Activated T-helper 1 cell treated with anti-CD3 and anti-CD28 coated beads, Interleukin-12 subunit alpha, Interleukin-12 subunit beta, Interleukin-2, Interleukin-4 antibody, amounts not matched to agents 30 ng/mL and 10 ng/mL and 1 ng/mL, durations not matched to agents 14 hours and 24 hours and 36 hours (primary cell): ENCODE measurements at places on chromosomes 1 and 21. TPM values are rescaled to one million over a fixed set of nuclear protein-coding genes. Genes with fewer than 3 reads are reported as not detected.
A peak's percentile ranks its signal among the peaks of the same experiment; 100 is the strongest.

FMN2 gene
- total RNA-seq = not detected in 2 replicates

- DNase-seq = peak; percentile 25
- H3K4me1 ChIP-seq = peaks cover 8% of the 10 kb centered on the region
- H3K4me3 ChIP-seq = peak overlapping the region; percentile 82
- H3K27ac ChIP-seq = no peak overlapping the region
- H3K36me3 ChIP-seq = no peaks in the 10 kb centered on the region
Measured at GRCh38 chr1:204377800-204378668, 18.3 kb upstream of the PLEKHA6 start.

GRCh38 chr1:167551362-167551761 lies 2.2 kb downstream of the CREG1 start:
- peaks cover 1% of the 10 kb centered on the region for H3K27me3 ChIP-seq
- H3K27ac ChIP-seq = no peak overlapping the region
- H3K4me3 ChIP-seq = no peak overlapping the region
- DNase-seq = no peak
- H3K36me3 ChIP-seq = peaks cover 11% of the 10 kb centered on the region

FAM78B gene
- 1.0 TPM in 2 replicates for total RNA-seq

GRCh38 chr1:171476829-171477228 lies 8.5 kb upstream of the PRRC2C start:
- no peaks in the 10 kb centered on the region for H3K4me1 ChIP-seq
- no peak overlapping the region for H3K27ac ChIP-seq
- H3K27me3 ChIP-seq = peaks cover 7% of the 10 kb centered on the region
- no peaks in the 10 kb centered on the region for H3K36me3 ChIP-seq
- DNase-seq = no peak
